Stimulated activated CD8-positive, alpha-beta memory T cell treated with anti-CD3 and anti-CD28 coated beads, Interleukin-7, amount 100 ng/mL, for 1 hour (primary cell): ENCODE measurements at places on chromosomes 3 and 15.

DNA sequence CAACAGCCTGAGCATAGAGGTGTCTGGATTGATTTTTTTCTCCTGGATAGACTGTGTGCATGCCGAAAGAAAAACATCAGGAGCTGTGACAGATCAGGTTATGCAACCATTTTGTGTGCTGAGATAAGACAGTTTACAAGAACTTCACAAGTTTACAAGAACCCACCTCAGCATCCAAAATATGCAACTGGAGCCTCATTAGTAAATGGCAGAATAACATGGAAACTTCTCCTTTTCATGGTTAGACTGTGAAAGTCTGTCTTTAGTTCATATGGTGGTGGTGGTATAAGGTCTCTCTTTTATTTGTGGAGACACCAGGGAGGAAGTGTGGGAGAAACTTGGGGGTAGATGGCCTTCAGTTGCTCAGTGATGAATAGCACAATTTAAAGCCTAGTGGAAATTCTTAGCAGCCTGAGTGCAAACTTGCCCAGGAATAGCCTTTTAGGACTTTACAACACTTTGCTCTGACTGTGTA lies 3.7 kb upstream of the ZNF609 start:
- DNase-seq: no peak

DNA sequence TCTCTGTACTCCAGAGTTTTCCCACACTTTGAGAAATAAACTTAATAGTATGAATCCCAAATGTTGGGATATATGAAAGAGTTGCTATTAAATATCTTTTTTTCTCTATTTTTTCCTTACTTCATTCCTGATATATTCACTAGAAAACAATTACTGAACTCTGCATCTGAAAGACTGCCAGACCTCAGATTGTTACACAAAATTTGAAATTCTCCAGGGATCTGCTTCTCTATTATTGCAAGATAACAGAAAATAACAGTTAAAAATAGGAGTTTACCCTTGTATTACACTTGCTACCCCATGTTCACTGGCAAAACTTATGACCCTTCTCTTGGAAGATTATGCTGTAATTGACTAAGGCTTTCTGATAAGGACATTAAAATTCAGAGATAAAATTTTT lies 11.7 kb upstream of the P3H2 start:
- no peak for DNase-seq

DNA sequence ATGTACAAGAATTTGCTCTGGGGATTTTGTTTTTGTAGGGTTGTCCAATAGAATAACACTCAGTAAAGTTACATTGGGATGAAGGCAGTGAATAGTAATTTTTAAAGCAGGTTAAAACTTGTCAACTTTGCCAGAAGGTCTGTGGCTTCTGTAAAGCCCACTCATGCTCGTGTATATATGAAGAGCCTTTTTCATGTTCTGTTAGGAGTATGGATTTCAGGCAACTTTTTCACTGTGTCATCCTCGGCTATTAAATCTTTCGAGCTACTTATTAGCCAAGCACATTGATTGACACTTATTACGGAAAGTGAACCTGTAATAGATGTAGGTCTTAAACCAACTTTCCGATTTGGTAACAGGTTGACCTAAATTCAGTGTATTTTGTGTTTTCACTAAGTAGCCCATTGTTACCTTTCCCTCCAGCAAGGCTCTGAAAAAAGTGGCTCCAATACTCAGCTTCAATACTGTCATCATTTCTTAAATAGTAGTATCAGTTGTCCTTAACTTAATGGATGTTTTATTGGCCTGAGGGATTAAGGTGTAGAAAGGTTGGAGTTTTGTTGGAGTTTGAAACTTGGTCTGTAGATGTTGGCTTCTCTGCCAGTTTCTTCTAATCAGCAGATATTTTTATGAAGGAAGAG lies 1.7 kb downstream of the PAK2 start:
- DNase-seq: no peak

DNA sequence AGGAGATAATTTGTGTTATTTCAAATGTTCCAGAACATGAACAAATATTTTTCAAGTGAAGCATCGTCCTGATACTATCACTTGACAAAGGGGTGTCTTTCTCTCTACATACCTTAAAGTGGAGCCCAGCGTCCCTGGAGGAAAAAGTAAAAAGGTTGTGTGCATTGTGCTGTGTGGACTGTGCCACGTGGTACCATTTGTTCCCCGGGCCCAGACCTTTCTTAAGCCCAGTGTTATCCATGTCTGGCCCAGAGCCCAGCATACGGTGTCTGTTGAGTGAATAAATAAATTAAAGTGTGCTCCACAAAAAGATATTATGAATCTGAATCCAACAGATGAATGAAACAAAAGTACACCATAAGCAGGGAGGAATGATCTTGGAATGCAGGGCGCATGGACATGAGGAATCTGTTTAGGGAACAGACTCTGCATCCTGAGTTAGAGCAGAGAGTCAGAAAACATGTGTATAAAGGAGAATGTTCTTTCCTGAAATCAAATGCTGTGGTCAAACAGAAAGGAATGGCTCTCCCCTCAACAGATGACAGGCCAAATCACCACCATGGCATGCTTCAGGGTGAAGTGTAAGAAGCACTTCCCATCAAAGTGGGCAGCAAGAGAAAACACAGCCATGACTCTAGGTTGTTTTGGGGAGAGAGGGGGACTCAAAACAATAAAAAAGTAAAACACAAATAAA lies 8.1 kb upstream of the PRSS50 start:
- no peak for DNase-seq

GRCh38 chr3:105704726-105705410 lies 163.9 kb downstream of the CBLB start:
- DNase-seq: no peak

DNA sequence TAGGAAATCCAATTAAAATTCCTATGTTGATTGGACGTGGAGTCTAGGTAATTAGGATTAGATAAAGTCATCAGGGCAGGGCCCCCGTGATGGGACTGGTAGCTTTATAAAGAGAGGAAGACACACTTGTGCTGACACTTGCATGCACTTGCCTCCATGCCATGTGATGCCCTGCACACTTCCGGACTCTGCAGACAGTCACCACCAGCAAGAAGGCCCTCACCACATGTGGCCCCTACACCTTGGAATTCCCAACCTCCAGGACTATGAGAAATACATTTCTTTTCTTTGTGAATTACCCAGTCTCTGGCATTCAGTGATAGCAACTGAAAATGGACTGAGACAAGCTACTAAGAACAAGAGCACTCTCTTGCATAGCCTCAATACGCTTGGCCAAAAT lies 90.6 kb downstream of the CRYGS start:
- DNase-seq: no peak

DNA sequence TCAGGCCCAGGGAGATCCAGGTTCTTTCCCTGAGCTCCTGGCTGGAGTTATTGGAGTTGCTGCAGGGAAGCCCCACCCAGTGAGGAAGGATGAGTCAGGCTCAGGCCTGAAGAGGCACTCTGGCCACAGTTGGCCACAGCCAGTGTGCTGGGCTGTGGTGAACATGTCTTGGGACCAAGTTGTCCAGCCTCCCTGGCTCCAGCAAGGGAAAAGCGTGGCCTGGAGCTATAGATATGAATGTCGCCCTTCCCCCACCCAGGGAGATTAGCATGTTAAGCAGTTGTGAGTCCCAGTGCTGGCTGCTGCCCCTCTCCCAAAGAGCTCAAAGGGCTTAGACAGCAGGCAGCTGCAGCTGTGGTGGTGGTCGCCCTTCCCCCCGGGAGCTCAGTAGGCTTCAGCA lies 963.2 kb downstream of the ROBO2 start:
- DNase-seq: no peak
